Activated T-cell treated with anti-CD3 and anti-CD28 coated beads, Interleukin-2, amount 50 U/mL, for 4 hours (primary cell): ENCODE measurements at places on chromosomes 1 and 21.
A peak's percentile ranks its signal among the peaks of the same experiment; 100 is the strongest.

- DNase-seq, result no peak
These were observed 872 bp upstream of the PINK1 start for GRCh38 chr1:20632386-20632785.

- DNase-seq, result no peak
These were observed 110.0 kb downstream of the RGL1 start for GRCh38 chr1:183914891-183915290.

DNA sequence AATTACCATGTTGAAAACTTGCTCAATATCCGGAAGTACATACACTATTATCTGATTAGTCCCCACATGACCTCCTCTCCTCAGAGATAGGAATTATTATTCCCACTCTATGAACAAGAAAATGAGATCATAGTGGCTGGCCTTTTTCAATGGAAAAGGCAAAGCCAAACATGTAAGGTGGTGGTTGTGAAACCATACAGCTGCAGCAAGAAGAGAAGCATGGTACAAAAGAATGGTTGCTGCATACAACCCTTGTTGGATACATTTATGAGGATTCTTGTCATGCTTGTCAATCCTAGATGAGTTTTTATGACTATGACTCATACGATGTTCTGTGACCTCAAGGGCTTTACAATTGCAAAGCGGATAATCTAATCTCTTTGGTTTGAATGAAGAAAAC is 514.7 kb downstream of the PLPP3 start:
- no peak for DNase-seq

DNA sequence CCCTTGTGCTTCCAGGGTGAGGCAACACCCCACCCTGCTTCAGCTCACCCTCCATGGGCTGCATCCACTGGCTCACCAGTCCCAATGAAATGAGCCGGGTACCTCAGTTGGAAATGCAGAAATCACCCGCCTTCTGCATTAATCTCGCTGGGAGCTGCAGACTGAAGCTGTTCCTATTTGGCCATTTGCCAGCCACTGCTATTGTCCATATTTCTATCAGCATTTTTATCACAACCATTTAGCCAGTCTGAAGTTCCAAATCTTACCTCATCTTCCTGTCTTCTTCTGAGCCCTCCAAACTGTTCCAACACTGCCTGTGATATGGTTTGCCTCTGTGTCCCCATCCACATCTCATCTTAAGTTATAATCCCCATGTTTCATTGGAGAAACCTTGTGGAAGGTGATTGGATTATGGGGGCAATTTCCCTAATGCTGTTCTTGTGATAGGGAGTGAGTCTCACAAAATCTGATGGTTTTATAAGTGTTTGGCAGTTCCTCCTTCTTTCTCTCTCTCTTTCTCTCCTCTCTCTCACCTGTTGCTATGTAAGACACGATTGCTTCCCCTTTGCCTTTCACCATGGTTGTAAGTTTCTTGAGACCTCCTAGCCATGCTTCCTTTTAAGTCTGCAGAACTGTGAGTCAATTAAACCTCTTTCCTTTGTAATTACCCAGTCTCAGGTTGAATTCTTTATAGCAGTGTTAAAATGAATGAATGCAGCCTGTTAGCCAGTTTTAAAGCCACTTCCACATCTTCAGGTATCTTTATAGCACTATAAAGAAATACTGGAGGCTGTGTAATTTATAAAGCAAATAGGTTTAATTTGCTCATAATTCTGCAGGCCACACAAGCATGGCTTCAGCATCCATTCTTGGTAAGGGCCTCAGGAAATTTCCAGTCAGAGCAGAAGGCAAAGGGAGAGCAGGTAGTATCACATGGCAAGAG is 203.5 kb downstream of the FCRL5 start:
- no peak for DNase-seq

- no peak for DNase-seq
These were observed 708.1 kb downstream of the MRPL39 start for GRCh38 chr21:24899138-24899537.

DNA sequence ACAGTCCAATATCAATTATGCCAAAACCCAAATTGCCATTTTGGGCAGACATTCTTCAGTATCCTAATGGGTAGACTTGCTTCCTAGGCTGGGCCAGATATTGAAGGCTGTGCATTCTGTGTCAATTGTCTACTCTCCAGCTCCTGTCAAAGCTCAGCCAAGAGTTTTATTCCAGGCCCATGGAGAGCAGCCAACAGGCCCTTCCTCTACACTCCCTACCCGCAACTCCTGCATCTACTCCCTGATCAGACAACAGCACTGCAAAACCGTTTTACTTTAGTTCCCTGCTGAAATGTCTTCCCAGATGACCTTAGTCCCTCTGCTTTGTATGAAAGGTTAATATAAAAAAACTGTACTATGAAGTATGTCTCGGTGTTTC is 6.6 kb upstream of the ADORA3 start:
- DNase-seq, result no peak

DNA sequence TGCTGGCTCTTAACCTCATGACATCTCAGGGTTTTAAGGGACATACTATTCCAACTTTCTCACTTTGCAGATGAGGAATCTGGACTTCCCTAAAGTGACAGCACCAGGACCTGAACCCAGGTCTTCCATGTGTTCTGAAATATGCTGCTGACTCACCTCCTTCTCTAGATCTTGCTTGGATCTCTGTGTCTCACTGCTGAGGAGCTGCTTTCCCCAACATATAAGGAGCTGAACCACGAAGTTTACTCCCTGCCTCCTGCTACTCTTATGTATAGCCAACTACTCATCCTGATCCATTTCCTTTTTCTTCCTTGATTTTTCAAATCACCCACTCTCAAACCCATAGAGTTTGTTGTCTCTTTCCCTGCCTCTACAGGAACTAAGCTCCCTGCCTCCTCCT is 38.2 kb downstream of the ALG14 start:
- no peak for DNase-seq

- no peak for DNase-seq
These were observed 24.8 kb downstream of the JAK1 start for GRCh38 chr1:64941461-64942117.

- no peak for DNase-seq
These were observed 176.4 kb downstream of the ZNF281 start for GRCh38 chr1:200233393-200233792.

DNA sequence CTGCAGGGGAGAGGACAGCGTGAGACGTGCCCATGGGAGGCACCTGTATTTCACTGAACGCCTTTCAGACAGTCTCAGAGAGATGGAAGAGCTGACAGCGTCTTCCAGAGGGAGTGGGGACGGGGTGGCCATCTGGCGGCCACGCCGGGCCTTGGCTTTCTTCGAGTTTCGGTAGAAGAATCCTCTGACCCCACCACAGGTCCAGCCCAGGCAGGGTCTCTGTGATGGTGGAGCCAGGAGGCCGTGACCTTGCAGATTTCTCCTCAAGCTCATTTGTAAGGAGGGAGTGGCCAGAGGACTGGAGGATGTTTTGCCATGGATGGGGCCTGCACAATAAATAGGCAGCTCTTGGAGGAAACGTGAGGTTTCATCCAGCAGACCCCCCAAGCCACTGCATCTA is 47.6 kb upstream of the ADARB1 start:
- no peak for DNase-seq

- DNase-seq, result no peak
These were observed 6.6 kb downstream of the HEYL start for GRCh38 chr1:39632682-39633417.

- no peak for DNase-seq
These were observed 16.8 kb downstream of the LGR6 start for GRCh38 chr1:202210385-202210784.

GRCh38 chr1:24150234-24151174 is 7.6 kb upstream of the IL22RA1 start:
- DNase-seq, result peak; percentile 87

GRCh38 chr1:208929575-208929974 is 653.9 kb upstream of the CAMK1G start:
- no peak for DNase-seq

GRCh38 chr1:225697428-225697827 is 44.5 kb upstream of the ENAH start:
- DNase-seq, result no peak

- DNase-seq, result no peak
These were observed 119.7 kb upstream of the C1orf174 start for GRCh38 chr1:4019606-4020331.

DNA sequence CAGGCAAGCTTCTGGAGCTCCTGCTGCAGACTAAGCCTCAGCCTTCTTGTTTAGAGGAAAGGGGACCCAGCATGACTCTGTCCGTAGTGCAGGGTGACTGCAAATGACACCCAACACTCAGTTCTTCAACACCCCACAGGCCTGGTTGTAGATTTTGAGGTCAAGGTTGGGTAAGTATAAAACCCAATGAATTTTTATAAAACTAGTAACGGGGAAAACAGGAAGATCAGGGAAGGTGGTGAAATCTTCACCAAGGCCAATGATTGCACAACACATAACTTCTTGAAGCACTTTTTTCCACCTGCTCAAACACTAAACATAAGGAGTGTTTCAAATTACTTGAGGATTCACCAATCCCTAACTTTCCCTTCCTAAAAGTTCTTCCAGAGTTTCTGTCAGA is 89.4 kb upstream of the JAK1 start:
- no peak for DNase-seq

DNA sequence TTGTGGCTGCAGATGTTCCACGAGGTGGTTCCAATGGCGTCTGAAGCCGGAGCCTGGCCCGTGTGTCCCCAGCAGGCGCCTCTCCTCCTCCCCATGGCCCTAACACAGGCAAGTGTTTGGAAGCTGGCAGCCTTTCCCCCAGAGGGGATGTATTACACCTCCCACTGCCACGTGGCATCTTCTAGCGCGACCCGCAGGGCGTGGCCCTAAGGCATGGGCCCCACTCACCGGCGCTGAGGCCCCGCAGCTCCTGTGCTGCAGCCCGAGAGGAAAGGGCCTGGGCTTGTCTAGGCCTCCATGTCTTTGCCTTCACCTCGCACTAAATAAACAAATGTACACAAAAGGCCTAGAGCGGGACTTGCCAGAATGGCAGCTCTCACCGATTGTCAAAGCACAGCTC is 37.9 kb downstream of the SLC66A1 start:
- no peak for DNase-seq

- DNase-seq, result no peak
These were observed 48.7 kb downstream of the UCK2 start for GRCh38 chr1:165876121-165876520.

GRCh38 chr1:228794810-228795209 is 59.5 kb downstream of the RHOU start:
- no peak for DNase-seq

DNA sequence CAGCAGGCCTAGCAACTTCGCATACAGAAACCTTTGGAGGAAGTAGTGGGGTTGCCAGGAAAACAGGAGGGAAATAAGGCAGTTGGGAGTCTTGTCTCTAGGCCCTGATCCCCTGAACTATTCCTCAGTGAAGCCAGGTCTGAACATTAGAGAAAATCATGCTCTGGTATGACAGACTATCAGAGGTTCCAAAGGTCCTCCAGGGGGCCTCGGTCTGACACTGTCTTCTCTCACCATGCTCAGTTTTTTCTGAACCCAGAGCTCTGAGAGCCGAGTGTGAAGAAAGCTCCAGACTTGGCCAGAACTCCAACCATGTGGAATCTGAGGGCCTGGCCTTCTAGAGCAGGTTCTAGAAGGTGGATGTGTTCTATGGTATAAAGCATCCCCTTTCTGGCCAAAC is 4.0 kb downstream of the TOMM40L start:
- no peak for DNase-seq

GRCh38 chr1:168491527-168492164 is 52.2 kb downstream of the XCL2 start:
- no peak for DNase-seq

DNA sequence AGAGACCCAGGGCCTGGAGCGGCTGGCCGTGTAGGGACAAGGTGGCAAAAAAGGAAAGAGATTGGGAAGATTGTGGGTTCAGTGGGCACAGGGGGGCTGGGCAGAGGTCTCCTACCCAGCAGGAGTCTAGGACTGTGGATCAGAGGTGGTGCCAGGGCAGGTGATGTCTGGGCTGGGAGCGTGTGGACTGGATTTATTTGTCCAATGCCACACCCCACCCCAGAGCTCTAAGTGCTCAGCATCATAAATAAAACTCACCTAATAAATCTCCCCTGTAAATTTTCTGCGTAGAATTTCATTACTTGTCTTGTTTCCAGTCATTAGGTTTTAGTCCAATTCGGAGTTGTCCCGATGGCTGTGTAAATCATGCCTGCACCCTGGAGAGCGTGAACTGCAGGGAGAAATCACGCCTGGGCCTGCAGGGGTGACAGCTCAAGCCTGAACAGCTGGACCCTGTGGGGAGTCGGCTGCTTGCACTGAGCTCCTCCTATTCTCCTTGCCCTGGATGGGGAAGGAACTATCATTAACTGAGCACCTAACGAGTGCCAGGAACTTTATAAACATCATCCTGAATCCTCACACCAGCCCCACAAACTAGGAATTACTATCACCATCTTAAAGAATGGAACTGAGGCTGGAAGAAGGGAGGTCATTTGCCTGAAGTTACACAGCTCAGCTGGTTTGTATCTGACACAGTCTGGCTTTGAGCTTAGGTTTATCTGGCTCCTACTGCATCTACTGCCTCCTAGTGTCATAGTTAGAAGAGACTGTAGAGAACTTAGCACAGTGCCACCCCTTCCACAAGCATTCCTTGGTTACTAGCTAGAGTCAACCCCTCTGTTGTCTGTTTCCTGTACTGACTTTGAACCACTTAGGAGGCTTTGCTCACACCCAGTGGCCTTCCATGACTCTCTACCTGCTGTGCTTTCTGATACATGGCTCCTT is 25.0 kb upstream of the POU3F1 start:
- DNase-seq, result no peak

DNA sequence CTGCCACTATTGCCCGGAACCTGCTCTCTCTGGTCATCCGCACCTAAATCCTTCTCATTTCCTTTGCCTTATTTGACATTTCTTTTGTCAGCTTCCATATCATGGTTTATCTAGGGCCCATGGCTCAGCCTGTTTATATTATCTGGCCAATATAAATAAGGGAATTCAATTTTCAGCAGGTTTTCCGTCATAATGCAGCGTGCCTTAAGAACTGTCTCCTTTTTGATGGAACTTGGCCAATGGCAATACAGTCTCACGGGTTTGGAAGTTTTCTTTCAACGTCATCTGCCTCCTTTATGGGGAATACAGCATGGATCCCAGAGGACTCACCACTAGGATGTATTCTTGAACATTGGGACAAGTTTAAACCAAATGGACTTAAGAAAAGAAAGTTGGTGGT is 77.8 kb upstream of the KIAA0040 start:
- DNase-seq, result no peak

GRCh38 chr1:109821221-109821669 is 57.5 kb upstream of the EPS8L3 start:
- no peak for DNase-seq

- no peak for DNase-seq
These were observed 270.5 kb downstream of the RRAGC start for GRCh38 chr1:38589036-38589435.

DNA sequence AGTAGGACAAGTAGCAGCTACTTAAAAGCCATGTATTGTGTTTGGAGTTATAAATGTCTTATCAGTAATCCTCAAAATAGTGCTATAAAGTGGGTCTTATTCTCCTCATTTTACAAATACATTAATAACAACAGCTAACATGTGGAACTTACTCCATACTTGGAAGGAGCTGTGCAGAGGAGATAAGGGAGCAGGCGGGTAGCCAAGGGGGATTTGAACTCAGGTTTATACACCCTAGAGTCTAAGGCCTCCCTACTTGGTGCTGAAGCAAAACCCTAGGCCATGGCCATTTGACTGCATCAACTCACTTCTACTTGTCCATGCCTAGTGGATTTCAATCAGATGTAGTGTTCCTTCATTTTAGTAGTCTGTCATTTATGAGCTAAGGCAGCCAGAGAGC is 72.1 kb downstream of the LMO4 start:
- DNase-seq, result no peak

GRCh38 chr1:227732586-227733308 is 2.4 kb downstream of the JMJD4 start:
- no peak for DNase-seq
